Dermis blood vessel endothelial cell (primary cell): ENCODE measurements at places on chromosomes 2 and 18.

DNA sequence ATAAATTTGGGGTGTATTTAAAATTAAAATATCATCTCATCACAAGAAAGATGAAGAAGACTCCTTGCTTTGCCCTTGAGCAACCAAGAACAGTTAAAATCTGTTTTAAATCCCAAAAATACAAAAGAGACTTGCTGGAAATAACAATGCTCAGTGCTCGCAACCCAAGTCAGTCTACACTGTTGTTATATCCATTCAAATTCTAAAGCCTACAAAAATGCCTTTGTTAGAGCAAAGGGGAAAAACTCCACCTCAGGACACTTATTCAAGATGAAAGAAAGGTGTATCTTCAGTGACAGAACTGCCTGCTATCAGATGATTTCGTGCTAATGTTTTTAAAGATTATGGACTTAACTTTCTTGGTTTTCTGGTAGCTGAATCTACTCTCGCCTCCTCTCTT, 111.9 kb upstream of the TANK start:
- no peak for DNase-seq

- DNase-seq: no peak
These were observed 16.6 kb downstream of the ME2 start for GRCh38 chr18:50895350-50896045.

GRCh38 chr2:207434306-207434705, 95.5 kb upstream of the CREB1 start:
- DNase-seq: no peak

- DNase-seq: no peak
These were observed 32.3 kb downstream of the C1D start for GRCh38 chr2:68030529-68030928.

DNA sequence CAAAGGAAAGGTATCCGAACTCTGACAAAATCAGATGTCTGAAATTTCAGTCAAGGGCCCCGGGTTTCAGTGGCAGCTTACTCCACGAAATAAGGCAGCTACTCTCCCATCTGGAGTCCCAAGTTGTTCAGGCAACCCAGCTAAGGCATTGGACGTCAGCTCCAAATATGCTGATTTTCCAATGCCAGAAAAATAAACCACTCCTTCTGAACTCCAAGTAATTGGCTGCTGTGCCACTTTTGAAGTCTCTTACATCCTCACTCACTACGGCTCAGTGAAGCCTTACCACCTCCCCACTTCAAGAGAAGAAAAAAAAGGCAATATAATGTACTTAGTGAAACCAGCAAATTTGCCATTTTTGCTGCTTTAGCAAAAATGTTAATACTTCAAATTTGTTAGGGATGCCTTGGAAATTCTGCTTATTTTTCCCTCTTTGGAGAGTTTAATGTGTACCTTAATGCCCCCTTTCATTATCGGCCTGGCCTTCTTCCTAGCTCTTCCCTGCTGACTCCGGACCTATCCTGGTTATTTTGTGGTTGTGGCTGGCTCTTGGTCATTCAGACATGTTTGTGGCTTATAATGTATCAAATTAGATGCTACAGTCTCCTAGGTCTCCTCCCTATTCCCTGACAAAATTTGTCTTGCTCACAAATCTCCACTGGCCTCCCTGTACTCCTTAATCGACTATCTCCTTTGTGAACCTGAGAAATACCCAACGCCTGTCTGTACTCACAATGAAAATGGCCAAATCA, 589.2 kb upstream of the ZEB2 start:
- no peak for DNase-seq

GRCh38 chr18:49227441-49228165, 232.8 kb downstream of the DYM start:
- DNase-seq: no peak

- DNase-seq: no peak
These were observed 32.5 kb downstream of the AMER3 start for GRCh38 chr2:130787841-130788240.

- DNase-seq: no peak
These were observed 77.0 kb downstream of the UPP2 start for GRCh38 chr2:158178646-158179045.

- DNase-seq: no peak
These were observed 114.1 kb downstream of the ICOS start for GRCh38 chr2:204050681-204051080.

DNA sequence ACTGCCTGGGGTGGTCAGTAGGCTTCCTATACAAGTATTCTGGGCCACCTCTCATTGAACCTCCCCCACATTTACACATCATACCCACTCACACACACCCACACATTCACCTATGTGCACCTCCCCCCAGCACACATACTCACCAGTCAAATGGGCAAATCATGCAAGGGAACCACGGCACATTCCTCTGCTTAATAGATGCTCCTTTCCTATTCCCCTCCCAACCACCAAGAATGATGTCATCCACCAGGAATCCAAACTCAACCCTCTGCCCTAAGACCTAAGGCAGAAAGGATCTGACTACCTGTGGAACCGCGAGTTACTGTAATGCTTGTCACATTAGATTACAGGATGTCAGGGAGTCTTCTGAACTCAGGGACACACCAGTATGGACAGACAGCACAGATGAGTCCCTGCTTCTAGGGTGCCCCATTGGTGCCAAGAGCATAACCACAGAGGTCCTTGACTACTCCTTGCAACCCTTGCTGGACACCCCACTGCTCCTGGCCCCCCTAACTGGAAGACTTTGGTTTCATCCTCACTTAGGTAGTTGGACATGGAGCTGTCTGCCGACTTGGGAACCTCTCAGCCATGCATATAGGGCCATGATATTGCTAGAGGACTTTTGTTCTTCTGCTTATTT, 21.5 kb upstream of the CAB39 start:
- DNase-seq: no peak

GRCh38 chr2:73110168-73111072, 2.3 kb downstream of the RAB11FIP5 start:
- peak; percentile 28 for DNase-seq

- no peak for DNase-seq
These were observed 28.6 kb upstream of the PPP4R1 start for GRCh38 chr18:9642799-9643462.

GRCh38 chr2:125042727-125043126, 1017.6 kb downstream of the CNTNAP5 start:
- DNase-seq: no peak

DNA sequence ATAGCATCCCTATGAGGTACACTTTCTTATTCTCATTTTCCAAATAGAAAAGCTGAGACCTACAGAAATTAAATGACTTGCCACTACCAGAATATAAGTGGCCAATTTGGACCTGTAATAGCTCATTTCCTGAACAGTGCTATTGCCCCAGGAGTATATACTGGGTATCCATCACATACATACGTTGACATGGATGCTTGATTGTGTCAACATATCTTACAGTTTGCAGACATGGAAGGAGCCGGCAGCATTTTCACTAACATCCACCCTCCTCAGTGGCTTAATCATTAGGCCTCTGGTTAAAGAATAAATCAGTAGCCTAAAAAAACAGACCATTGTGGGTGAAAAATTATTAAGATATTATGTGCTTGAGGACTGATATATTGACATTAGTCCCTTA, 829.3 kb downstream of the LRP1B start:
- DNase-seq: no peak

- no peak for DNase-seq
These were observed 518.9 kb downstream of the TDRD15 start for GRCh38 chr2:21642647-21643046.

GRCh38 chr2:143501106-143501676, 372.0 kb downstream of the ARHGAP15 start:
- no peak for DNase-seq

DNA sequence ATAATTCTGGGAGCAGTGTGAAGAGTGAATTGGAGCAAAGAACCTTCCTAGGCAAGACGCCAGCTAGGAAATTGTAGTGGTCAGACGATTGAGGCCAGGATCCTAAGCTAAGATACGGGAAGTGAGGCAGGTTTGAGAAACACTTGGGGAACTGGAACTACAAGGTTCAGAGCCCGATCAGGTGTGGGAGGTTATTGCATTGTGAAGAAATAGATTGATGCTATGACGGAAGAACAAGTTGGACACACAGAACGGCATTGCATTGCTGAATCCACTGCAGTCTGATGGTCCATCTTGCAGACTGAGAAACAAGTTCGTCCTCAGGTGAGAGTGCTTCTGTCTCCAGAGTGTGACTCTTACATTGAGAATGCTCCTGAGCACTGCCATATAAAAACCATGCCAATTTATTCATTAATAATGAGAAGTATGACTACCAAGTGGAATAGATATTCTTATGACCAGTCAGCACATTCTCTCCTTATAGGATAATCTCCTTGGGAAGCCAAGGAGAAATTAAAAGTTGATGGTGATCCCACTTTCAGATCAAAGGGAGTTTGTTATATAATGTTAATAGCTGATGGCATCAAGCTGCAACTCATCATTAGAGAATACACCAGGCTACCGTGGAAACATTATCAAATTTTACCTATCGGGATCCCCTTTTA, 30.9 kb downstream of the ANTXR1 start:
- DNase-seq: no peak

DNA sequence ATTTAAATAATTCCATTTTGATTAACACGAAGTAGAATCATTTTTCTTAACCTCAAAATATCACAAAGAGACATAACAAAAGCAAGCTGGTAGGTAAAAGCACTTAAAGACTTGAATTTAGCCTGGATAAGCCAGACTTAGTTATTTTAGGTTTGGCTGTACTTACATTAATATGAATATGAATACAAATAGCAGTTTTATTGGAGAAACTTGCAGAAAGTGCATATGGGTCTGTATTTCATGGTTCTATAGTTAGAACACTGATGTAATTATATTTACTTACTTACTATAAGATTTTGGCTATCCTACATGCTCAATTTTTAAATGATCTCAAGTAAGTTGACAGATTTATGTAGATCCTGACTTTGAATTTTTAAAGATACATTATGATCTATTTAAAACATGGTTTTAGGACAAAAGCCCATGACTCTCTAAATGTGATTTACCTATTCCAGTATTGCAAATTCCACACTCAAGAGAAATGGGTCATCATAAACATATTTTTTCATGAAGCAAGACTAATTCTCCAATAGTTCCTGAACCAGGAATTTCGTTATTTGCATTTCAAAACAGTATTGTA, 1575.4 kb upstream of the NXPH2 start:
- DNase-seq: no peak

DNA sequence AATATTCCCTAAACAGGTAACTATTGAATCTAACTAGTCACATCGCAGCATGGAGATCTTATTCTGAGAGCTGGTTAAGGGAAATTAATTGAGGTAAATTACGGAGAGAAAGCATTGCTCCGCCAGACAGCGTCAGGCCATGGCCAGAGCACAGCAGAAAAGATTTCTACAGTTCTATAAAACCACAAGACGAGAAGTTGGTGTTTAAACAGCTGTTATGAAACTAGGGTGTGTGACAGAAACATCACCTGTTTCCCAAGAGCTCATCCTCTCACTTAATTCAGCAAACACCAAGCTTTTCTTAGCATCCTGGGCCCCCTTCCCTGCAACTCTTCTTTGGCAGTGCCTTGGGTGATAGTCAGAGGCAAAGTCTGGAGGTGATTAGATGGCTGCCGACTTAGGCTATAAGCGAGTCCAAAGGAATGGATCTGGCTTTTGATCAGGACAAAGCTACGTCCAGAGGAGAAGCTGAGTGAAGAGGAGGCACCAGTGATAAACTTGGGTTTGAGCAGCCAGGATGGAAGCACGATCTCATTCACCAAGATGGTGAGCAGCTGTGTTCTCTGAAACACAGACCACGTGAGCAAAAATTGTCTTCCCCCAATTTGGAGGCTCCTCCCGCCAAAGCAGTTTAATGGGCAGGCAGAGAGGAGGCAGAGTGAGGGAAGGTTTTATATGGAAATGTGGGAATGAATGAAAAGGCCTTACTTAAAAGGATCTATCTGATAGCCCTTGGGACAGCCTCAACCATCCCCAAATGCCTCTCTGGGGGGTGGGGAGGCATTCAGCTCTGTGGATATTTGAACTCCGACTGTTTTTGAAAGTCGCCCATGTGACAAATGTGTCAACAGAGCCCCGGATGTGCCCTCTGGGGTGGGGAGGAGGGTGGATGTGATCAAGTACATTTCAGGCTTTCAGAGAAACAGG, 57.8 kb downstream of the PKDCC start:
- DNase-seq: no peak

- peak; percentile 13 for DNase-seq
These were observed 4.3 kb downstream of the REL start for GRCh38 chr2:60885683-60886082.

DNA sequence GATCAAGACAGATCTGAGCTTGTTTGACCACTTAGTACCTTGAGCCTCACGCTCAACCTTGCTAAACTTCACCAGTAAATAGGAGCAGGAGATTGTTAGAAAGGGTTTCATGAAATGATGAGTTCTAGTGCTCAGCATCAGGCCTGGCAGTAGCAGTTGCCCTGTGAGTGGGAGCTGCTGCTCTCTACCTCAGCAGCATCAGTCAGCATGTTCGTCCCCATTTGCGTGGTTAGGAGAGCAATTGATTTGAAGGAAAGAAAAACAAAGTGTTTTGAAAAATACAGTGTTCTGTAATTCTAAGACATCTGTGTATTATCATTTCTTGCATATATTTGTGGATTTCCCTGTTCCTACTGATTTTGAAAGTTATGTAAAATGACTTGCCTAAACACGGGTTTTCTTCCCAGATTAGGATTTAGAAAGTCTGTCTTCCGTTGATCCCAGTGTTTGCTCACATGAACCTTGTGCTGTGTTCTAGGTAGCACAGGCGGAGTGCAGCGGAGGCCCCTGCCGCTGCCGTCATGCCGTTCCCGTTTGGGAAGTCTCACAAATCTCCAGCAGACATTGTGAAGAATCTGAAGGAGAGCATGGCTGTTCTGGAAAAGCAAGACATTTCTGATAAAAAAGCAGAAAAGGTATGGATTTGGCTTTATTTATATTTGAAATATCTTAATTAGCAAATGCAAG, 47.0 kb downstream of the CAB39 start:
- DNase-seq: no peak

DNA sequence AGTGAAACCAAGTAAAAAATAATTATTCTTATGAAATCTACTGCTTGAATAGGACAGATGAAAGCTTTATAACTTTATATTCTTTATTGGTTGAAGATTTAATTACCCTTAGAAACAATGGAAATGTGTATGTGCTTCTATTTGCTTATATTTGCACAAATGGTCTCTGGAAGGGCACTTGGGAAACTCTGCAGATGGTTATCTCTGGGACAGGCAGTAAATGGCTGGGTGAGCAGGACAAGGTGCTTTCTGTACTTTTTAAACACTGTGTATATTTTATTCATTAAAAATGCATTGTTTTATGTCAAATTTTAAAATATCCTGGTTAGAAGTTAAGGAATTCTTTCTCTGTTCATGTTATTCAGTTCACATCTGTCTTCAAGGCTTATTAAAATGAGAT, 131.1 kb downstream of the LRRTM4 start:
- DNase-seq: no peak

- DNase-seq: no peak
These were observed 563.2 kb upstream of the NRP2 start for GRCh38 chr2:205119136-205119535.

DNA sequence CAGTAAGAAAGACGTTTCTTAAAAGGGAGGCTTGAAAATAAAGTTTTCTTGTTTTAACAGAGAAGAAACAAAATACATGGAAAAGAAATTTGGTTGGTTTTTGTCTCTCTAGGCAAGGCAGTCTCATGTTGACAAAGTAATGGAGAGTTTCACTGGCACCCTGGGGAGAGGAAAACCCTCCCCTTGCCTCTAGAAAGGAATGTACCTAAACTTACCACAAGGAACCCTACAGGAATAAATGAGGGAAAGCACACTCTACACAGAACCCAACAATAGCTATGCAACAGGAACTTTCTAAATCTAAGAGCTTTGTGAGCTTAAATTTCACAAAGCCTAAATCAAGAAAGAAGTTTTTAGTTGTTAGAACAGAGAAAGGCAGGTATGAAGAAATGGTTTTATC, 37.0 kb downstream of the FIGN start:
- no peak for DNase-seq

- DNase-seq: no peak
These were observed 1.4 kb downstream of the C2orf72 start for GRCh38 chr2:231038483-231039293.
